HFFc6 (cell line): ENCODE measurements at places on chromosomes 7 and 10.

- H3K27me3 ChIP-seq, result no peaks in the 10 kb centered on the region; the same call in 1 of the 2 replicates
- H3K36me3 ChIP-seq, result peaks cover 17% of the 10 kb centered on the region
- H3K4me1 ChIP-seq, result no peaks in the 10 kb centered on the region
- H3K27ac ChIP-seq, result no peak overlapping the region
- DNase-seq, result no peak
These were observed 60.7 kb upstream of the NRP1 start for GRCh38 chr10:33395201-33395600.

- peak overlapping the region; percentile 76 for H3K27ac ChIP-seq
- H3K27me3 ChIP-seq, result no peaks in the 10 kb centered on the region; the same call in none of the 2 replicates
- peaks cover 21% of the 10 kb centered on the region for H3K36me3 ChIP-seq
- H3K4me1 ChIP-seq, result peaks cover 74% of the 10 kb centered on the region
These were observed 111.5 kb downstream of the CCNY start for GRCh38 chr10:35447693-35448407.

GRCh38 chr7:119720541-119720940, 552.4 kb upstream of the KCND2 start:
- DNase-seq, result peak; percentile 2
- H3K27me3 ChIP-seq, result peaks cover 2% of the 10 kb centered on the region; the same call in 1 of the 2 replicates
- no peaks in the 10 kb centered on the region for H3K36me3 ChIP-seq
- no peak overlapping the region for H3K4me3 ChIP-seq
- no peaks in the 10 kb centered on the region for H3K4me1 ChIP-seq
- H3K27ac ChIP-seq, result no peak overlapping the region

DNA sequence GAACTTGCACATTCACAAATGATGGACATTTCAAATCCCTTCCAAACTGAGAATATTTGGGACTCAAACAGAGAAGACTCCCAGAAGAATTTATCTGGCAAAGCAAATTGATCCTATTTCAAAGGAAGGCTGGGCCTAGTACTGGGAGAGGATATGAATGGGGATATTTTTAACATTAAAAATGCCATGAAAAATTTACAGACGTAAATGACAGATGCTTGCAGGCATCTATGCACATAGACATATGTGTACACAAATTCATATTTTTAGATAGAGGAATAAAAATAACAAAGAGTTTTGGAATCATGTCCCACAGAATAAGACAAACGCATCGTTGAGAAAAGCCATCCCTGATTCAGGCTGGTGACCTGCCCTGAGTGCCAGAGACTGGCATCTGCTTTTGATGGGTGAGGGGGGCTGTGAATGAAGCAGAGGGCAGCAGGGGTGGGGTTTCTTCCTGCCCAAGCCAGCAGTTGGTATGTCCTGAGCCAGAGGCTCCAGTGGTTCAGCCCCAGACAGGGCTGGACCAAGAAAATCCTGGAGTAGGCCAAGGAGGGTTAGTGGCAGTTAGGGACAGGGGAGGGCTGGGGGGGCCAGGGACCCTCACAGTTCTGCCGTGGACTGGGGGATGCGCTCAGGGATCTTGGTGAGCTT, 138.5 kb downstream of the SLIT1 start:
- peaks cover 33% of the 10 kb centered on the region for H3K27me3 ChIP-seq
- H3K4me1 ChIP-seq, result no peaks in the 10 kb centered on the region; the same call in 1 of the 2 replicates
- DNase-seq, result no peak
- no peaks in the 10 kb centered on the region; the same call in 1 of the 2 replicates for H3K36me3 ChIP-seq
- no peak overlapping the region for H3K27ac ChIP-seq

GRCh38 chr10:67809107-67809506, 28.9 kb downstream of the DNAJC12 start:
- H3K27ac ChIP-seq, result no peak overlapping the region
- H3K36me3 ChIP-seq, result no peaks in the 10 kb centered on the region
- no peak overlapping the region for H3K4me3 ChIP-seq
- peaks cover 4% of the 10 kb centered on the region for H3K27me3 ChIP-seq

DNA sequence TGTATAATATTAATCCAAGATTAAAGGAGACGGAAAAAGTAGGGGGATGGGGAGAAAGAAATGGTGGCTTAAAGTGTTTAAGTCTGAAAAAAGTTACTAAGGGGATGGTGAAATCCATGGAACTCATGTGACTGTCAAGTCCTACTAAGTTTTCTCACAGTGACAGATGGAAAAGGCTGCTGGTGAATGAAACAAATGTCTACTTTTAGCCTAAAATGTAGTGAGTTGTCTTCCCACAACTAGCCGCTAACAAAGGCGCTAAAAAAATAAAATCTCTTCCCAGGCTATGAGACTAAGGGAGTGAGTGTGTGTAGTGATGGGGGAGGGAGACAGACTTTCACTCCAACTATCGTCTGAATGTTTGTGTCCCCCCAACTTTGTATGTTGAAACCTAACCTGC, 12.6 kb downstream of the VIM start:
- DNase-seq, result no peak
- H3K4me3 ChIP-seq, result no peak overlapping the region
- H3K36me3 ChIP-seq, result peaks cover 16% of the 10 kb centered on the region
- peaks cover 49% of the 10 kb centered on the region for H3K27me3 ChIP-seq
- no peak overlapping the region; the same call in 1 of the 2 replicates for H3K27ac ChIP-seq

- no peaks in the 10 kb centered on the region for H3K36me3 ChIP-seq
- no peak overlapping the region for H3K27ac ChIP-seq
- H3K27me3 ChIP-seq, result peaks cover 8% of the 10 kb centered on the region
- H3K4me3 ChIP-seq, result no peak overlapping the region
- DNase-seq, result no peak
These were observed 244.3 kb downstream of the COBL start for GRCh38 chr7:51072281-51072680.

DNA sequence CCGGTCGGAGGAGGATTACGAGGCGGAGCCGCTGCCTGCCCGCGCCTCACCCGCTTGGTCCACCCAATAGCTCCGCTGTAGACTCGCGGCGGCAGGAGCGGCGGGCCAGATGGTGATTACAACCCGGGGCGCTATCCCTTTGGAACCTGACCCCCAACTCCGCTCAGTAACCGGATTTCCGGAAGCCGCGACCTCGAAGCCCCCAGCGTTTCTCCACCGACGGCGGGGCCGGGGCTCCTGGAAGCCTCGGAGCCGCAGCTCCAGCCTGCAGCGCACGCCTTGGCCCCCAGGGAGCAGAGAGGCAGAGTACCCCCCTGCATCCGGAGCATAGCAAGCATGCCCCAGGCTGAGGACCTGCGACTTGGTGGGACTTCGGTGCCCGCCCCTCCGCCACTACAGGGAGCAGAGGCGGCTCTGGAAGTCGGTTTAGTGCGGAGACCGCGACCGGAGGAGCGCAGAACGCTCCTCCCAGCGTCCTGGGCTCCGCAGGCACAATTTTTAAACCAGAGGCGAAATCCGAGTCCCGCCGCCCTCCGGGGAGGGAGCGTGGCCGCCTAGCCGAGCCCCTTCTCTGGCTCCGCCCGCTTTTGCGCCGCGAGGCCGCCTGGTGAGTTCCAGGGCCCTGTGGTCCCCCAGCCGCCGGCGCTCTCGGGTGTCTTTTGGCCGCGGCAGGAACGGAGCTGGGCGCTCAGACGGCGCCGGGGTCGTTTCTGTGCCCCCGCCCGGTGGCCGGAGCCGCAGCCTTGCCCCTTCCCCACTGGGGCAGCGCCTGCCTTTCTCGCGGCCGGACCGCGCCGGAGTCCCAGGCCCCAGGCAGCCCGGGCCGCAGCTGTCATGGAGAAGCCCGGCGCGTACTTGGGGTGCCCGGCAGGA, 28.2 kb upstream of the BMS1 start:
- no peaks in the 10 kb centered on the region for H3K36me3 ChIP-seq
- DNase-seq, result no peak
- H3K4me3 ChIP-seq, result peak overlapping the region; percentile 79; the same call in 1 of the 2 replicates
- H3K4me1 ChIP-seq, result 0 out of 2 replicates have a peak, but pooled peaks cover 5% of the 10 kb centered on the region

GRCh38 chr7:81811956-81812865, 42.4 kb upstream of the HGF start:
- H3K27ac ChIP-seq, result no peak overlapping the region
- H3K36me3 ChIP-seq, result no peaks in the 10 kb centered on the region
- no peaks in the 10 kb centered on the region for H3K4me1 ChIP-seq
- H3K27me3 ChIP-seq, result no peaks in the 10 kb centered on the region; the same call in 1 of the 2 replicates

DNA sequence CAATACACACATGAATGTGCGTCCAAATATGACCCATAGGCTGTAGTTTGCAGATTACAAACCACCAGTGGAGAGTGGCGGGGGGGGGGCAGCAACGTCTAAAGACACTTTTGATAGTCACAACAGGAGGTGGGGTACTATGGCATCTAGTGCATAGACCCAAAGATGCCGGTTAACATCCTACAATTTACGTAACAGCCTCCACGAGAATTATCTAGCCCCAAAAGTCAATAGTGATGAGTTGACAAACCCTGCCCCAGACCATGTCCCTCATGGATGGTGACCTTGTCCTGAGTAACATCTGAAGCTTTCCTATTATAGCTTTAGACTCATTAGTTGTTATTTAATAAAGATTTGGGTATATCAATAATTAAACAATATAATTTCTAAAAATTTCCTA, 31.6 kb downstream of the USP6NL start:
- H3K27me3 ChIP-seq, result no peaks in the 10 kb centered on the region
- H3K4me3 ChIP-seq, result no peak overlapping the region
- DNase-seq, result no peak
- peaks cover 5% of the 10 kb centered on the region for H3K4me1 ChIP-seq
- H3K27ac ChIP-seq, result no peak overlapping the region

GRCh38 chr10:102065561-102066398, 631 bp downstream of the HPS6 start:
- no peaks in the 10 kb centered on the region; the same call in 1 of the 2 replicates for H3K36me3 ChIP-seq
- H3K4me1 ChIP-seq, result peaks cover 33% of the 10 kb centered on the region
- peak overlapping the region; percentile 91 for H3K4me3 ChIP-seq
- H3K27me3 ChIP-seq, result no peaks in the 10 kb centered on the region
- DNase-seq, result peak; percentile 17

GRCh38 chr10:133557381-133557780, 8.0 kb downstream of the SYCE1 start:
- H3K4me1 ChIP-seq, result no peaks in the 10 kb centered on the region
- no peaks in the 10 kb centered on the region for H3K36me3 ChIP-seq
- peaks cover 14% of the 10 kb centered on the region for H3K27me3 ChIP-seq
- no peak overlapping the region for H3K4me3 ChIP-seq
- no peak for DNase-seq
- H3K27ac ChIP-seq, result no peak overlapping the region

DNA sequence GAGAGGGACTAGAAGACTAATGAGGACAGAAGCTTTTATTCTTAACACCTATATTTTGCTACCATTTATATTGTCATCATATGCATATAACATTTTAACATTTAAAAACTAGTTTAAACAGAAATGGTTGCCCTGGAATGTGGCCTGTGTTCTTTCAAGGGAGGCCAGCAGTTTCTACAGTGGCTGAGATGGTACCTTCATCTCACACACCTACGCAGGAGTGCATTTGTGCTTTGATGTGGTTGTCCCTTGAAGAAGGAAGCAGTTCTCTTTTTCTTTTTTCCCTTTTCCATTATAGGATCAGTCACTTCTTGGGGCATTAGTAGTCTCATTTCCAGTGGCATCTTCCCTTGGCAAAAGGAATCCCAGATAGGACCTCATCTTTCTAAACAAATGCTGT, 38.9 kb downstream of the KIAA1217 start:
- H3K4me1 ChIP-seq, result no peaks in the 10 kb centered on the region
- H3K4me3 ChIP-seq, result no peak overlapping the region
- H3K27ac ChIP-seq, result no peak overlapping the region
- DNase-seq, result no peak

DNA sequence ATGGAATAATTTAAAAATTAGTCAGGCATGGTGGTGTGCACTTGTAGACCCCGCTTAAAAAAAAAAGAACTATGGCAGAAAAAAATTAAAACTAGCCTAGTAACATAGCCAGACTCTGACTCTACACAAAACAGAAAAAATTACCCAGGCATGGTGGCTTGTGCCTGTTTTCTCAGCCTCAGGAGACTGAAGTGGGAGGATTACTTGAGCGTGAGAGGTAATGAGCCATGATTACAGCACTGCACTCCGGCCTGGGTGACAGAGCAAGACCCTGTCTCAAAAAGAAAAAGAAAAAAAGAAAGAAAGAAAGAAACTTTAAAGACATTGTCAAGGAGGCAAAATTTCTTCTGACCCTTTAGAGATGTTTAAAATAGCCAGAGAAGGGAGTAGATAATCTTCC, 109.0 kb upstream of the TMEM106B start:
- H3K27me3 ChIP-seq, result no peaks in the 10 kb centered on the region

DNA sequence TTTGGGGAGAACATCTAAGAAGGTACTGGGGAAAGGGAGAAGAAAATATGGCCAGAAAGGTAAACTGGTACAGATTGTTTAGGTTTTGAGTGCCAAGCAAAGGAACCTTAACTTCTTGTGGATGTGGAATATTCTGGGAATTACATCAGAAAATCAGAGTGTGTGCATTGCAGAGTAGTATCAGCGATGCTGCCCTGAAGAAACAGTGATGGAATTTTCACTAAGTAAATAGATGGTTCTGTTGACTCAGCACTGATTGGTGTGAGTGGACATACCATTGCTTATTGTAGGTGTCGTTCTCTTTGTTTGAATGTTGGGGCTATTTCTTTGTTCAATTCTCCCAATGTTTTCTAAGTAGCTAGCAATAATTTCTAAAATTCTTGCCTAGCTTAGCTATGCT, 24.4 kb upstream of the AKR1B1 start:
- no peak for DNase-seq
- H3K27ac ChIP-seq, result no peak overlapping the region
- H3K27me3 ChIP-seq, result no peaks in the 10 kb centered on the region
- H3K36me3 ChIP-seq, result no peaks in the 10 kb centered on the region

DNA sequence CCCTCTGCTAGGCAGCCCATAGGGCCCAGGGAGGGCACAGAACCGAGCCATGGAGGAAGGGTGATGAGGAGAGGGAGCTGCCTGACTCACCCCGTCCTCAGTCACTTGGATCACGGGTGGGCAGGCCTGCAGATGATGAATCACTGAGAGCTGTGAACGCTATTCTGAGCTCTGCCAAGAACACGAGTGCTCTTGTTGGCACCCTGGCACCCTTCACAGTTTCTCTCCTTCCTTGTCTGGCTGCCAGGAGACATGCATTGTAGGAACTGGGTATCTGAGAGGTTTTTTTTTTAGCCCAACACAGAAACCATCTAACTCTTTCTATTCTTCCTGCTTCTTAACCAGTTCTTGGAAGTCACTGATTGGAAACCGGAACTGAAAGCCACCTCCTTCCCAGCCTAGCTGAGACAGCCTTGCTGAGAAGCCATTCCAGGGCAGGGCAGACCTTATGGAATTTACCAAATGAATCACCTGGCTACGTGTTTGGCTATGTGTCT, 82.1 kb downstream of the SLC37A3 start:
- peak overlapping the region; percentile 86 for H3K4me3 ChIP-seq
- peaks cover 12% of the 10 kb centered on the region; the same call in 1 of the 2 replicates for H3K36me3 ChIP-seq
- H3K27me3 ChIP-seq, result peaks cover 3% of the 10 kb centered on the region; the same call in 1 of the 2 replicates
- DNase-seq, result peak; percentile 71
- peaks cover 22% of the 10 kb centered on the region for H3K4me1 ChIP-seq
- H3K27ac ChIP-seq, result peak overlapping the region; percentile 90

GRCh38 chr10:114900658-114901057, 37.3 kb upstream of the TRUB1 start:
- H3K36me3 ChIP-seq, result no peaks in the 10 kb centered on the region
- DNase-seq, result no peak
- no peak overlapping the region for H3K27ac ChIP-seq
- H3K27me3 ChIP-seq, result peaks cover 6% of the 10 kb centered on the region

- H3K36me3 ChIP-seq, result no peaks in the 10 kb centered on the region
- H3K27me3 ChIP-seq, result peaks cover 21% of the 10 kb centered on the region
- H3K4me3 ChIP-seq, result no peak overlapping the region
- peaks cover 6% of the 10 kb centered on the region; the same call in 1 of the 2 replicates for H3K4me1 ChIP-seq
These were observed 23.2 kb downstream of the PILRA start for GRCh38 chr7:100396421-100396982.

GRCh38 chr7:155108144-155108901, 38.2 kb downstream of the HTR5A start:
- H3K27me3 ChIP-seq, result peaks cover 19% of the 10 kb centered on the region
- H3K27ac ChIP-seq, result no peak overlapping the region
- no peaks in the 10 kb centered on the region for H3K4me1 ChIP-seq
- no peaks in the 10 kb centered on the region for H3K36me3 ChIP-seq

GRCh38 chr7:43902542-43903054, 3.8 kb downstream of the URGCP start:
- peak overlapping the region; percentile 0; the same call in 1 of the 2 replicates for H3K27ac ChIP-seq
- no peaks in the 10 kb centered on the region for H3K27me3 ChIP-seq
- DNase-seq, result no peak
- peaks cover 40% of the 10 kb centered on the region for H3K4me1 ChIP-seq
- H3K4me3 ChIP-seq, result no peak overlapping the region
- peaks cover 21% of the 10 kb centered on the region for H3K36me3 ChIP-seq
